Activated T-helper 2 cell treated with anti-CD3 and anti-CD28 coated beads, Interferon-gamma antibody, Interleukin-2, Interleukin-4, amounts not matched to agents 10 μg/mL and 5 μg/mL and 100 μg/mL, durations not matched to agents 14 hours and 24 hours and 36 hours (primary cell): ENCODE measurements at places on chromosomes 4 and X.

DNA sequence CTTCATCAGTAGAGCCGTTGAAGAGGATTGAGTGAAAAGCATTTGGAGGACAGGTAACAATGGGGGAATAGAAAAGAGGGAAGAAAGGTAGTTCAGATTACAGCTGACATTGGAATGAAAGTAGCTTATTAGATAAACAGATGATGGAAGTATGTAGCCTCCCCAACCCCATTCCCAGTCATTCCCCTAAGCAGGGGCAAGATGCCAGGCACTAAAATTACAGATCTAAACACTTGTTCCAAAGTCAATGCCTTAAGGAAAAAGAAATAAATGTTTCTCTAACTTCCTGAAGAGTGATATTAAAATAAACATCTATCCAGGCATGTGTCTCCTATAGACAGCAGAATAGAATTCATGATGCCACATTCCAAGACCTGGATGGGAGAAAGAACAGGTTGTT lies 350.8 kb downstream of the PDGFC start:
- no peak for DNase-seq

- no peak for DNase-seq
Measured at GRCh38 chr4:100083289-100083688, 107.0 kb downstream of the DDIT4L start.

DNA sequence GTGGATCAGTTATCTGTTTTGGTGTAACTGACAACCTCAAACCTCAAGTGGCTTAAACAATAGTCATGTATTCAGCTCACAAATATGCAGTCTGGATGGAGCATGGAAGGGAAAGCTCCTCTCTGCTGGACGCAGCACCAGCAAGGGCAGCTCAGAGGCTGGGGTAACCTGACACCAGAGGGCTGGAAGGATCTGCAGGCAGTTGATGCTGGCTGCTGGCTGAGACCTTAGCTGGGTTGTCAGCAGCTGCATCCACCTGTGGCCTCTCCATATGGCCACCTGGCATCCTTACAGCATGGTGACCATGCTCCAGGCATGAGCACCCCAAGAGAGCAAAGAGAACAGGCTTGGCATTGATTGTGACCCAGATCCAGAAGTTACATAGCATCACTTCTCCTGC lies 46.7 kb downstream of the ENPP6 start:
- no peak for DNase-seq

DNA sequence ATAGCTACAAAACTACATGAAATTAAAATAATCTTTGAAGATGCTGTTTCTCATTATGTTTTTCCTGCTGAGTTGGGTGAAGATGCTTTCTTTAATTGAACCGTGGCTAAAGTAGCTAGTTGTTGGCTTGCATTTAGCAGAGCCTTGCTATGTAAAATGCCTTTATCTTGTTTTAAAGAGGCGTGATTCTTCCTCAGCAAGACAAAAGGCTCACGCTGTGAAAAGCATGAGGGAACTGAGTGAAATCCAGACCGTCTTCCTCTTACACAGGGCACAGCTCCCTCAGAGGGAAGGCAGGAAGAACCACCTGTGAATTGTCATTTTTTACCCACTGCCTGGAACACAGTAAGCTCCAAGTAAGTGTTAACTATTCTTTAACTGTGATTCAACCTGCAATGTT lies 39.0 kb upstream of the ZNF518B start:
- no peak for DNase-seq

DNA sequence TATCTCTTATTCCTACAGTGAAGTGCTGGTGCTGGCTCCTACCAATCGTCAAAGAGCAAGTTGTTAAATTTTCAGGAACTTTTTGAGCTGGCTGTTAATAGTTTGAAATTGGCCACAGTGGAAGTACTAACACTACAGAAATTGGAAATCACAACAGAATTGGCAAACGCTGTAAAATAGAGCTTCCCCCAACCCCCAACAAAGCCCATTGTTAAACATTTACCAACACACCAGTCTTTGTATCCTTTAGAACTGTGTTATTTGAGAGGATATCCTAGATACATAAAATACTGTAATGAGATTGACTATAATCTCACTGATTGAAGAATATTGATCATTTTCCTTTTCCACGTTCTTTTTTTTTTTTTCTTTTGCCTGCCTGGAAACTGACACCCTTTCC lies 37.4 kb downstream of the FAM241A start:
- DNase-seq: no peak

- DNase-seq: no peak
Measured at GRCh38 chr4:88227734-88228133, 56.6 kb downstream of the PPM1K start.

DNA sequence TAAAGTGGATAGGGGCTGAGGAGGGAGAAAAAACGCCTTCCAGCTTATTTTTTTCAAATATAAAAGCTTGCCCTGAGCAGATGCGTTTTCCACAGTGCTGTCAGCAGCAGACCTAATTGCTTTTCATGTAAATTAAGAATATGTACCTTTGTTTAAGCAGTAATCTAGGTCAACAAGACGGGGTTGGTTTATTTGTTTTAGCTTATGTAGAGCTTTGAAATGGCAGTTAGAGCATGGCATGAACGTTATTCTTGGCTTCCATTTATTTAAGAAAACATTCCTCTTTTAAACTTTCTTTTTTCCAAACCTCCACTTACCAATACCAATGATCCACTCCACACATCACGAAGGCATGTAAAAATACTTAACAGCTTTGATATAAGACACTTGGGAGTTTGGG lies 220.3 kb upstream of the TENM3 start:
- no peak for DNase-seq

GRCh38 chr4:124279741-124280140 lies 432.8 kb downstream of the ANKRD50 start:
- DNase-seq: no peak

GRCh38 chr4:176526704-176527103 lies 206.9 kb downstream of the SPCS3 start:
- DNase-seq: no peak

GRCh38 chr4:46793036-46793435 lies 116.0 kb downstream of the COX7B2 start:
- DNase-seq: no peak

- no peak for DNase-seq
Measured at GRCh38 chr4:169922632-169923276, 103.4 kb downstream of the MFAP3L start.
